ENCODE measurements at places on chromosomes 2 and 18.

DNA sequence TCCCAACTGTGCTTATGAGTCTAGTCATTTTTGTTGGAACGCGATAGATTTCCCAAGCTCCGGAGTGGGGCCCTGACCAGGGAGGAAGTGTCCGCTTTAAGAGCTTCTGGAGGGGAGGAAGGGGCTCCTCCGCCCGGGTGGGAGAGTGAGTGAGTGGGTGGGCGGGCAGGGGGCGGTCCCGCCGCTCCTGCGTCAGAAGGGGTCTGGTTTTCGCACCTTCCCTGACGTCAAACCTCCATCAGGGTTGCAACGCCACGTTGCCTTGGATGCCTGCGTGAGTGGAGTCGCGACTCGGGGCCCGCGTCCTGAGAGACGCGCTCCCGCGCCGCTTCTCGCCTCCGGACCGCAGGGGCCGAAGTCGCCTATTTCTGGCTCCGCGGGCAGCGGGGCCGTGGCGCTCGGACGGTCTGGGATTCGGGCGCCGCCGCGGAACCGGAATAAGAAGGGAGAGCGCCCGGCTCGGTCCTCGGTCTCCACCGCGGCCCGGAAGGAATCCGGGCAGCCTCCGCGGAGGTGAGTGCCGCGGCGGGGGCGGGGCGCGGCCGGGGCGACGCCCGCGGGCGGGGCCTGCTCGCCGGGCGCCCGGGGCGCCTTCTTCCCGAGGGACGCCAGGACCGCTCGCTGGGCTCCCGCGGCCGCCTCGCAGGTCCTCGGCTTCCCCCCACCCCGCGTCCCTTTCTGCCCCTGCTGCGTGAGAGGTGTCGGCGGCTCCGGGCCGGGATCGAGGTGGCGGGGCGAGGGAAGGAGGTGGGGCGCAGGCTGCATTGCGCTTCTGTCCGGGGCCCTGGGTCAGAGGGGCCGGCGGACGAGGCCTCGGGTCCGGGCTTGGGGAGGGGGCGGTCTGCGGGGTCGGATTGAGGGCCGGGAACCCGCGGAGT is at the start of gene ZDBF2:
TSS of gene ZDBF2 (plus strand) at position 230 of the 878 bp plus-strand sequence. CDS start 7,187 bp downstream, outside the sequence.
- DNase-seq = peak; percentile 18

- no peak for DNase-seq
Observed at GRCh38 chr2:197071213-197071612, 144.7 kb upstream of the PGAP1 start.

DNA sequence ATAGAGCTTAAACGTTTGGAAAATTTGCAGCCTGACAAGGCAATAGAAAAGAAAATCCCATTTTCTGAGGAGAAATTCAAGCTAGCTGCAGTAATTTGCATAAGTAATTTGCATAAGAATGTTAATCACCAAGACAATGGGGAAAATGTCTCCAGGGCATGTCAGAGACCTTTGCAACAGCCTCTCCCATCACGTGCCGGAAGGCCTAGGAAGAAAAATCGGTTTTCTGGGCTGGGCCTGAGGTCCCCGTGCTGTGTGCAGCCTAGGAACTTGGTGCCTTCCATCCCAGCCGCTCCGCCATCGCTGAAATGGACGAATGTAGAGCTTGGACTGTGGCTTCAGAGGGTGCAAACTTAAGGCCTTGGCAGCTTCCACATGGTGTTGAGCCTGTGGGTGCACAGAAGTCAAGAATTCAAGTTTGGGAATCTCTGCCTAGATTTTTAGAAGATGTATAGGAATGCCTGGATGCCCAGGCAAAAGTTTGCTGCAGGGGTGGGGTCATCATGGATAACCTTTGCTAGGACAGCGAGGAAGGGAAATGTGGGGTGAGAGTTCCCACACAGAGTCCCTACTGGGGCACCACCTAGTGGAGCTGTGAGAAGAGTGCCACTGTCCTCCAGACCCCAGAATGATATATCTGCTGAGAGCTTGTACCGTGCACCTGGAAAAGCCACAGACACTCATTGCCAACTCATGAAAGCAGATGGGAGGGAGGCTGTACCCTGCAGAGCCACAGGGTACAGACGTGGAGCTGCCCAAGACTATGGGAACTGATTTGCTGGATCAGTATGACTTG is 164.6 kb downstream of the GULP1 start:
- no peak for DNase-seq

DNA sequence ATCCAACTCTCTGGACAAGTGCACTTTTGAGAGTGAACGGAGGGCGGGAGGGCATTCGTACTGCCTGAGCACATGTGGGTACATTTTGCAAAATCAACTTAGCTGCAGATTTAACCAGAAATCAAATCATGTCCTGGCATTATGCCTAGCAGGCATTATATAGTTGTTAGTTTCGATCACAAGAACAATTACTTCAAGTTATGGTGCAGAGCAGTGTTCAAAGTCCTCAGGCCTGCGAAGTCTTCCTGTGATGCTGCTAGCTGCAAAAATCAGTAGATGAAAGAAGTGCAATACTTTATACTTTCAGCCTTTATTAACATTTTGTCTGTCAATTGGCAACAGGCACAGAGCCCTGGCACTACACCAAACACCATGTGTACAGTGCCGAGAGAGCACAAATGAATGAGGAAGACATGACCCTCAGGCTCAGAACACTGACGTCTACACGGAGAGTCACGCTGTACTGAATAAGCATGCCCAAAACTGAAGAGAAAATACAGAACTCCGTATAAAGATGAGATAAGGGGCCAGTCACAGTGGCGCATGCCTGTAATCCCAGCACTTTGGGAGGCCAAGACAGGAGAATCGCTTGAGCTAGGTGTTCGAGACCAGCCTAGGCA is 92.1 kb upstream of the CREB1 start:
- no peak for DNase-seq

DNA sequence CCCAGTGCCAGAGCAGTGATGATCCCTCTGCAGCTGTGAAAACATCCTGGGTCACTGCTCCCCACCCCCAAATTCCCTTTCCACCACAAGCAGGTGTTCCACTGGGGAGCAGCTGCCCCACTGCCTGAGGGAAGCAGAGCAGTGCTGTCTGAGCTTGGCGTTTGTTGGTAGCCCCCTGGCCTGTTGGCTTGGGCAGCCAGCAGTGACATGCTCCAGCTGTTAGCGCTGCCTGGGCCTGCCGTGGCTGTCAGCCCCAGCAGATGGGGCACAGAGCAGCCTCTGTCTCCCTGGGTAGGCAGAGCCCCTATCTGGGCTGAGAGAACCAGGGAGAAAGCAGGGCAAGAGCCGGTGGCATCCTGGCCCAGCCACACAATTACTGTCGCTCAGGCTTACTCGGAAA is 247.7 kb downstream of the GLI2 start:
- no peak for DNase-seq

GRCh38 chr18:14768241-14768640 is 20.3 kb downstream of the ANKRD30B start:
- DNase-seq = no peak

DNA sequence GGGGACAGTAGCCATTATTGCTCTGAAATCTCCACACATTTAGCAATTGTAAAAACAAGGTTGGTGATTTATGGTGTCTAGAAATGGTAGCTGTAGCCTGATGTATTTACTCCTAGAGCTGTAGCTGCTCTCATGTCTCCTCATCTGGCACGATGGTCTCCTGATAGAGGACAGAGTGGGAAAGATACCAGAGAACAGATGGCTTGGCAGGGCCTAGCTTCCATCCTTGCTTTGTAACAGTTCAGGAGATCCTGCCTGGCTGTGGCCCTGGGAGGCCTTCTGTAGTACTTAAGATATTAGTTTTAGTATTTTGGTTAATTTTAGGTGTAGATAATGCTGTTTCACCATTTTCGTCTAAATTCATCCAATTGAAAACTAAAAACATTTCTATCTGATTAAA is 6.7 kb downstream of the ATG16L1 start:
- DNase-seq = no peak

DNA sequence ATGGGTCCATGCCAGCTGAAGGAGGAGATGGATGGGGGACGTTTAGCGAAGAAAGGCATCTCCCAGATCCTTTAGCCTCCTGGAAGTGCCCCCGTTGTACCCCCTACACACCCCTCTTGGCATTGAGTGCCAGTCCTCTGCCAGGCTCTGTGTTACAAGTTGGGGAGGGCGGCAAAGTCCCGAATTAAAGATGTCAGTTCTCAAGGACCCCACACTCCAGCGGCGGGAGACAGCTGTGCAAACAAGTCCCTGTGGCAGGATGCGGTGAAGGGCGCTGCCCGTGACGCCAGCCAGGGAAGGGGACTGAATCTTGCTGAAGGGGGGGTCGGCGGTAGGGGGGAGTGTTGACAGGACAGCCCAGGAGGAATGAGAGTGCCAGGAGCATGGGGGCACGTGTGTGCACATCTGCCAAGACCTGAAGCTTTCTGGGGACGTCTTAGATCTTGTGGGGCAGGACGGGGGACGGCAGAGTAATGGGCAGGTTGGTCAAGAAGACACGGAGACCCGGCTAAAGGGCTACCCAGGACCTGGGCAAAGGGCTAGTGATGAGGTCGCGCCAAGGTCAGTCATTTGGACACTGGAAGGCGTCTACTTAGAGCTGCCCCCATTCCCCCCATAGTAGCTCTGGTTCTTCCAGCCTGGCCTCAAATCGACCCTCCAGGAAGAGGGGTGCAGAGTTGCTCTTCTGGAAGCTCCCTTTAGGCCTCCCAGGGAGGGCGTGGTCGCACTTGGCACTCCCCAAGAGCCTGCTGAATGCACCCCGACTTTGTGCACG is 2.8 kb upstream of the CTDSP1 start:
- no peak for DNase-seq

DNA sequence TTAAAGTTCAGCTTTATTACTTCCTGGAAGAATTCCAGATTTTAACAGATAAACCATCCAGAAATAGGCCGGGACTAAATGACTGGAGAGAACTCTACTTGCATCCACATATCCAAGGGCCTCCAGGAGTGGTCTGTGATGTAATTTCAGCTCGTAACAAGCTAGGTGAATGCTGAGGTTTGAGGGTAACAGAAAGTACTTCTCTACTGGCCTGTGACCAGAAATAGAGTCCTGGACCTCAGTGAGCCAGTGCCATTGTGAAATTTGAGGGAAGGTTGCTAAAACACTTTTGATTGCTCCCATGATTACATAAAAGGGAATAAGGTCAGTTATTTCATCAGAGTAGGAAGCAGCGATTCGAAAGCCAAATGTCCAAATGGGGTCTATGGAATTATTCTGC is 158.1 kb downstream of the DOCK10 start:
- no peak for DNase-seq

DNA sequence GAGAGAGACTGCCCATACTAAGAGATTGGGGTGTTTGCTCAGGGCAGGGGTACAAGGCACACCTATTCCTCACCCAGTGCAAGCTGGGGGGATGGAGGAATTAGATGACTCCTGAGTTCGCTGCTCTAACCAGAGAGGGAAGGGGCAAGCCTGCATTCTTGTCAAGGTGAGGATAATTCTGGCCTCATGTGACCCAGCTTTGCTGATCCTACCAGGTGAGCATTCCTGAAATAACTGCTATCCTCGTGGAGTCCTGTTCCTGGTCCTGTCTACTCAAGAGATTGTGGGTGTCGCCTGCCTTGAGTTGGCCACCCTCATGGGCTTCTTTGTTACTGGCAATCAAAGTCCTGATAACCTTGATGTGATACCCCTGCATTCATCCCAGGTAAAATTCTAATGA is 206.0 kb downstream of the SPP2 start:
- no peak for DNase-seq

- no peak for DNase-seq
Observed at GRCh38 chr2:233101141-233101540, 41.0 kb downstream of the INPP5D start.

GRCh38 chr2:129908721-129909373 is 70.6 kb upstream of the RAB6C start:
- DNase-seq = no peak

GRCh38 chr2:25606892-25607291 is 66.5 kb downstream of the DTNB start:
- DNase-seq = no peak

- DNase-seq = no peak
Observed at GRCh38 chr2:15243762-15244161, 317.4 kb downstream of the NBAS start.

DNA sequence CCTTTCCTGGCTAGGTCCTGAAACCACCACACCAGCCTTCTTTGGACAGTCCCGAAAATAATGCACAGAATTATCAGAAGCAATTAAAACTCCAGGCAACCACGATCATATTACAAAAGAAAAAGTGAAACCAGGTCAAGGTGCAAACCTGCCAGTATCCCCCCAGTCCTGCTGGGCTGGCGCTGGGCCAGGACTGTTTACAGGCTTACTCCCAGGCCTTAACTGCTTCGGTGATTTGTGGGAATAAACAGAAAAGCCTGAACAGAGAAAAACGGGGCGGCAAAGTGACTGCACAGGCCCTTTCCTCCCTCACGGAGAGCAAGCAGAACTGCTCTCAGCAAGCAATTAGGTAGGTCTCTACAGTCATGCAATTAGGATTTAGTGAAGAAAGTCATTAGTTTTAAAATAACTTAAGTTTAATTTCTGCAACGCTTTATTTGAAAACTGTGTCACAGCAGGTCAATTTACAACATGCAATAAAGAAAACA is 1.3 kb downstream of the HDAC4 start:
- no peak for DNase-seq

GRCh38 chr2:172859581-172860335 is 124.1 kb downstream of the RAPGEF4 start:
- no peak for DNase-seq
